ENCODE measurements at places on chromosomes 4 and X. TPM values are rescaled to one million over a fixed set of nuclear protein-coding genes. Genes with fewer than 3 reads are reported as not detected.

DNA sequence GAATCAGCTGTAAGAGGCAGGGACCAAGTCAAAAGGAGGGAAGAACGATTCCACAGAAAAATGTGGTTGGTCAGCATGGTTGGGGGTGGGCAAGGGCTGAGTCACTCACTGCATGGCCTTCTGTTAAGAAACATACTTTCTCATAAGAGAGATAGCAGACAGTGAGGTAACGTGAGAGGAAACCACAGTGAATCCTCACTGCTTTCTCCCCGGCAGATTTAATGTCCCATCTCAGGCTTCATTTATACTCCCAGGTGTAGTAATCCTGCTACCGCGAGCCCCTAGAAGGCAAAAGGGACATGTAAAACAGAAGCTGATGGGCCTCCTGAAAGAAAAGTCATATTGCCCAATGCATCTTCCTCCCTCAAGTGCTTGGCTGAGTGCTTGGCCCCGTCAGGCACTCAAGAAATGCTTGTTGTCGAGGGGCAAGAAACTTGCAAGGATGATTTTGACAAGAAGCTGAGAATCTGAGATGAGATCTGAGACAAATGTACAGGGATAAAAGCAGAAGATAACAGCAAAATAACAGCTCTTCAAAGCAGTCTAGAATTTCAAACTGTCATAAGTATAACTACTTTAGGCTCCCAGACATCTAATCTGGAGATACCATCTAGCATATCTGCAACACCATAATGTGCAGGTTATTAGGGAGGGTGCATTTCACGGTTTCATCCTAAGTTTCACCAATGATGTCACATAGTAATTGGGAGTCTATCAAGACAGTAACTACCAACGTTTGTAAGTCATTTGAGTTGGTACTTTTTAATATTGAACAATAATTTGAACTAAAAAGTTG lies 40.2 kb downstream of the SH3KBP1 start:
- DNase-seq: no peak
- H3K4me3 ChIP-seq: no peak overlapping the region
- peaks cover 23% of the 10 kb centered on the region for H3K4me1 ChIP-seq
- H3K27ac ChIP-seq: no peak overlapping the region
- H3K27me3 ChIP-seq: no peaks in the 10 kb centered on the region
- H3K36me3 ChIP-seq: no peaks in the 10 kb centered on the region

GRCh38 chr4:149183638-149184037 lies 632.0 kb downstream of the IQCM start:
- no peaks in the 10 kb centered on the region for H3K4me1 ChIP-seq
- no peaks in the 10 kb centered on the region for H3K36me3 ChIP-seq
- H3K4me3 ChIP-seq: no peak overlapping the region
- DNase-seq: no peak
- no peaks in the 10 kb centered on the region for H3K27me3 ChIP-seq

- DNase-seq: no peak
- H3K4me1 ChIP-seq: no peaks in the 10 kb centered on the region
- no peaks in the 10 kb centered on the region for H3K27me3 ChIP-seq
- no peaks in the 10 kb centered on the region for H3K36me3 ChIP-seq
- no peak within 1 kb of the TSS for H3K4me3 ChIP-seq
- no peak within 1 kb of the TSS for H3K27ac ChIP-seq
Measured at GRCh38 chrX:19514791-19515614, at the start of gene MAP3K15. Gene MAP3K15, minus strand, starts transcription at chrX:19515508. Its CDS starts 247 bp downstream, at chrX:19515261.

DNA sequence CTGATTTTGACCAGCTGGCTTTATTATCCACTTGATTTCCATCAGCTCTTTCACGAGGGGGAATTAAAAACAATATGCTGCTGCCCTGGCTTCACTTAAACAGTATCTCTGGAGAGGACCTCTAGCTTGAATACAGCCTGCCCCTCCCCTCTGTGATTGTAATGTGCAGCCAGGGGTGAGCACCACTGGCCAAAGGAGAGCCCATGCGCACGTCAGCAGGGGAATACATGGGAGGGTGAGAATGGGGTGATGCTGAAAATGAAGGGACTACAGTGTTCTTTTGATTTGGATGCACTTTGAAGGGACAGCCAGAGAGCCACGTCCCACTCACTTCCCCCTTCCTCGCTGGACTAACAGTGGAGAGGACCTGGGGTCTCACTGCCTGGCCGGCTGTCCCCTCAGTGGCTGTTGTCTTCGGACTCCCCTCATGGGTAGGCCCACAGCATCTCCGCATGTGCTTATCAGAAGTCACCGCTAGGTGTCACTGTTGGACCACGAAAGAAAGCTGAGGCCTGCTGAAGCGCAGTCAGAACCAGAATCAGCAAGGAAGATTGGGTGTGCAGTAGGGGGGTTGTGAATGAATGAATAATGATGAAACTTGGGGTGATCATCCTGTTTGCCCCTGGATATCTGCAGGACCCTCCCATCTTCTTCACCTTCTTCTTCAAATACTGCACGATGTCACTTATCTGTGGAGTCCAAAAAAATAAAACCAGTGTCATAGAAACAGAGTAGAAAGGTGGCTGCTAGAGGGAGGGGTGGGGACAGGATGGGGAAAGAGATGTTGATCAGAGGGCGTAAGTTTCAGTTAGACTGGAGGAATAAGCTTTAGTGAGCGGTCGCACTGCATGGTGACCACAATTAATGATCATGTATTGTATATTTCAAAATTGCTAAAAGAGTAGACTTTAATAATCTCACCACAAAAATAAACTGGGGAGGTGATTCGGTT lies 32.8 kb downstream of the CLCN4 start:
- H3K27ac ChIP-seq: no peak overlapping the region
- H3K36me3 ChIP-seq: no peaks in the 10 kb centered on the region
- H3K4me3 ChIP-seq: no peak overlapping the region
- DNase-seq: peak; percentile 75

GRCh38 chr4:138110815-138111214 lies 131.3 kb downstream of the SLC7A11 start:
- no peaks in the 10 kb centered on the region for H3K36me3 ChIP-seq
- no peak overlapping the region for H3K27ac ChIP-seq
- no peaks in the 10 kb centered on the region for H3K27me3 ChIP-seq
- DNase-seq: no peak

DNA sequence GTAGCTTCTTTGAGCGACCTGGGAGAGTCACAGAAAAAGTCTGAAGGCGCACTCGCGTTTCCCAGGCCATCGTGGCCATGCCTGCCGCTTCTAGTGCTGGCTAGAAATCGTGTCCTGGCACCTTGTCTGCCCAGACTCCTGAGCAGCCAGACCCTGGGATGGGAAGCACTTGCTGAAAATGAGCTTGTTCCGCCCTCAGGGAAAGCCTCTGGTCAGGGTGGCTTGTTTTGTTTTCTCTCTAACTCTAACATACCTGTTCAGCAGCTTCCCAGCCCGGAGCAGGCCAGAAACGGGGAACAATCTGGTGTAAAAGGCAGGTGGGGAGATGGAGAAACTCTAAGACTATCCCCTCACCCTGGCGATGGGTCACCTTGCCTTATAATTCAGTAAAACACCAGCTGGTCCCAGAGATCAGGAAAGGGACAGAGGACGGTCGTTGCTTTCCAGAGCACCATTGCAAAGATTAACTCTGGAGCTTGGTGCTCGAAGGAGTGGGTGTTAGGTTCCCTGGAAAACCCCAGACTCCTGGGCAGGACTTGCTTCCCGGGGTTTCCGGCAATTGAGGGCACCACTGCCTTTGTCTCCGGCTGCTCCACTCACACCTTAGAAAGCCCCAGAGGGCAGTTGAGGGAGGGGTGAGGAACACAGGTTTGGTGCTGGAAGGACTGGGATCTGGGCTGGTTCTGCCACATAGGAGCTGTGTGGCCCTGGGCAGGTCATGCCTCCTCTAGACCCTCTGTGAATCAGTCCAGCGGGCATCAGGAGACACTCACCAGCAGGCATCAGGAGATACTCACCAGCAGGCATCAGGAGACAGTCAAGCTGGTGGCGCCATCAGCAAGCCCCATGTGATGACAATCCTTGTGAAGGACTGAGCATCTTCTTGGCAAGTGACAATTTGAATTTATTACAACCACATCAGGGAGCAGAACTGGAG lies 4.5 kb upstream of the SH3TC1 start:
- no peak overlapping the region for H3K4me3 ChIP-seq
- peaks cover 11% of the 10 kb centered on the region for H3K4me1 ChIP-seq
- H3K36me3 ChIP-seq: no peaks in the 10 kb centered on the region
- H3K27ac ChIP-seq: no peak overlapping the region
- H3K27me3 ChIP-seq: no peaks in the 10 kb centered on the region

GRCh38 chrX:154546354-154547244 lies at the start of gene G6PD:
Gene G6PD, minus strand, starts transcription at chrX:154546846. Its CDS starts 691 bp downstream, at chrX:154546155.
- H3K36me3 ChIP-seq: no peaks in the 10 kb centered on the region
- peak; percentile 76 for DNase-seq
- peaks cover 59% of the 10 kb centered on the region for H3K4me1 ChIP-seq
- H3K27ac ChIP-seq: peak within 1 kb of the TSS; percentile 88

DNA sequence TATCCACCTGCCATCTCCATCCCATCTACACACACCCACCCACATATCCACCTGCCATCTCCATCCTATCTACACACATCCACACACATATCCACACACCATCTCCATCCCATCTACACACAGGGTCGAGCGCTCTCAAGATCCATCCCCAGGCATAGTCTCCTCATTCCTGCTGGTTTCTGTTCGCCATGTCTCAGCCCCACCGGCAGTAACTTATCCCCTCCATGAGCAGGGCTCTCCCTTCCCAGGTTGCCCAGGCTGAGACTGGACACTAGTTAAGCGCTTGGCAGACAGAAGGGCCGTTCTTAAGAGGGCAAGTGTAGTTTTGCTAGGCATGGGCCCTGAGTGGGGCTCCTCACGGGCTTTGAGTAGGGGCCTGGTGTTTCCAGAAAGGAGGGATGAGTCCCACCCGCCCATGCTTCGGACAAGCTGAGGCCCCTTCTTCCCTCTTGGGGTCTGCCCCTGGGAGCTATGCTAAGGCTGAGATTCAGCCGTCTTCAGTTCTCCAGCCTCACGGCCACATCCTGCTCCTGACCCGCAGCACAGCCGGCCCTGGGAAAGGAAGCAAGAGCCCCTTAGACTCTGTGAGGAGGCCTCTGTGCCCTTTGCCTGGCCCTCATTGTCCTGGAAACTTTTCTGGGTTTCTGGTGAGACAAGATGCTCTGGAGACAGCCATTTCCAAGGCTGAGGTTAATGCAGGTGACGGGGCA lies 20.4 kb downstream of the TMEM271 start:
- H3K4me3 ChIP-seq: no peak overlapping the region
- no peaks in the 10 kb centered on the region for H3K27me3 ChIP-seq
- no peaks in the 10 kb centered on the region for H3K36me3 ChIP-seq

DNA sequence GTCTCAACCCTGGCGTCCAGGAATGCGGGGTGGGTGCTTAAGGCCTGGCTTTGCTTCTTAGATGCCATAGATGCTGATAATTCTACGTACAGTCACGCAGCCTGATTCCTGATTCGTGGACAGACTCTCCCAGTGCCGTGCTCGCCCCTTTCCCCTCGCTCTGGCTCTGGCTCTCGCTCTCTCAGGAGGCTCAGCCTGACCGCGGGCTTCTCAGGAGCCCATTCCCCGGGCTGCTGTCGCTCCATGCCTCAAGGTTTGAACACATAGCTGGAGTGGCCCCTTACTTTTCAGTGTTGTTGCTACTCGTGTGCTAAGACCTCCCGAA lies 59.2 kb upstream of the ZC4H2 start:
- peak overlapping the region; percentile 77 for H3K4me3 ChIP-seq
- no peaks in the 10 kb centered on the region for H3K27me3 ChIP-seq
- no peaks in the 10 kb centered on the region for H3K4me1 ChIP-seq
- peak overlapping the region; percentile 65 for H3K27ac ChIP-seq

DNA sequence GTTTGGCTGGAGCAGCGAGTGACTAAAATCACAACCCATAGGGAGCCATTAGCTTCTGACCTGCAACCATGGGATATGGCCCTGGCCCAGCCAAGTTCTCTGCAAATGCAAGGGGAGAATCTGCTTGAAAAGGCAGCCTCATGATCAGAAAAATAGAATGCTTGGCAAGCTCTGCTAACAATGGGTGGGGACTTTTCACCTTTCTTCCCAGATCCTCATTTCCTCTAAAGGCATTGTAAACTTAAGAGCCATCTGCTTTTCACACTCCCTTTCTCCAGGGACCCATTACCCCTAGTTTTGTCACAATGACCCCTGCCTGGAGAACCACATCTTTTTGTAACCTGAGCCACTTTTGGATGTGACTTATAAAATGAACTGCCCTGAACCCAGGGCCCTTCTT lies 104.3 kb downstream of the PARM1 start:
- no peaks in the 10 kb centered on the region for H3K36me3 ChIP-seq
- no peak for DNase-seq
- H3K4me1 ChIP-seq: no peaks in the 10 kb centered on the region
- no peaks in the 10 kb centered on the region for H3K27me3 ChIP-seq
- H3K27ac ChIP-seq: no peak overlapping the region
- H3K4me3 ChIP-seq: no peak overlapping the region

DNA sequence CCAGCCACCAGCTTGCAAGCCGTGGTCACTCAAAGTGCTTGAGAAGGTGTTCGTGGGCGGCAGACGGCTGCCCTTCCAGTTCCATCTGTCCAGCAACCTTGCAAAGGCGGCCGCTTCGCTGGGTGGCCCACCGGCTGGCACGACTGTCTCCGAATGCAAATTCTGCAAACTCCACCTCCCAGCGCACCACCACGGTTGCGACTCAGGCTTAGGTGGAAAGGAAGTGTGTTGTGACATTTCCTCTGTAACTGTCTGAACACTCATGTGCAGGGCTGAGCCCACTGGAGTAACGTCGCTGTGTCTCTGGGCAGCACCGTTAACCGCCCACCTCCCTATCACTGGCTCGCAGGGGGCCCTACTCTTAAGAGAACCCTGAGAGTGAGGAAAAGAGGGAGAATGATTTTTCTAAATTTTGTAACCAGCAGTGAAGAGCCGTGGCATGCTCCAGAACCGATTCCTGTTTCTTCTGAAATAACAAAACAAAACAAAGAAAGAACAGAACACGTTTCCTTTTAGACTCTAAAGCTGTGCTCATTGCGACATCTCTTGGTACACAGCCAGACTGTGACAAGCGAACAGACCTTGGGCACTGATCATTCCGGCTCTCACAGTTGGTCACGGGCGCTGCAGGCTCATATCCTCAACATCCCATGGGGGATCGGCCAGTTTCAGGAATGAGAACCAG lies at the start of gene P2RY8:
P2RY8 (minus strand) TSS at position 155 of the 685 bp plus-strand sequence. CDS start 70,627 bp downstream, outside the sequence.
- H3K27ac ChIP-seq: peak within 1 kb of the TSS; percentile 91
- H3K36me3 ChIP-seq: no peaks in the 10 kb centered on the region

DNA sequence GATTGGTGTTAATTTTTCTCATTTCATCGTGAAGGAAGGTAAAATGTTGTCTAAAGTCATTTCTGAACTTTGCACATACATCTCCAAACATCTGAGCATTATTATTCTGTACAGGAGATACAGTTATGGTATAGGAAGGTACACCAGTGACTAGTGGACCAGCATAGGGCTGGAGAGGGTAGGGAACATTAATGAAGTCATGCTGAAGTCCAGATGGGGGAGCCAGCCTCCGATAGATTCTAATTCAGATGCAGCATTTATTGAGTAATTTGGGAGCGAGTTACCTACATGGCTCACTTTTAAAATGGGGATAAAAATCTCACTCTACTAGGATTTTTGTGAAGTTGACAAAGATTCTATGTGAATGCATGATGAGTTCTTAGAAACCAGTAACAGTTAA lies 34.9 kb downstream of the AMELX start:
- H3K27me3 ChIP-seq: no peaks in the 10 kb centered on the region
- no peak overlapping the region for H3K4me3 ChIP-seq
- no peak for DNase-seq
- H3K4me1 ChIP-seq: no peaks in the 10 kb centered on the region

Gene BRS3
- not detected for polyA plus RNA-seq

Gene GPR78
- polyA plus RNA-seq: not detected

Gene UGT2A1
- not detected for polyA plus RNA-seq

Gene SERPINA7
- not detected for polyA plus RNA-seq

Gene SLC26A1
- polyA plus RNA-seq: 1.1 TPM

Gene RTL3
- polyA plus RNA-seq: not detected

Gene AKAP14
- polyA plus RNA-seq: not detected

Gene GATB
- 12.3 TPM for polyA plus RNA-seq

Gene DSPP
- not detected for polyA plus RNA-seq

Gene LDOC1
- polyA plus RNA-seq: 19.3 TPM

Gene TMEM154
- 35.1 TPM for polyA plus RNA-seq

Gene INTU
- polyA plus RNA-seq: not detected

Gene EREG
- polyA plus RNA-seq: not detected

Measured in CD8-positive, alpha-beta memory T cell (primary cell).